Stimulated activated CD4-positive, alpha-beta T cell treated with anti-CD3 and anti-CD28 coated beads, Interleukin-1b, Interleukin-23, amount 100 ng/mL, for 1 hour (primary cell): ENCODE measurements at places on chromosomes 3 and 15.

- peak; percentile 47 for DNase-seq
These were observed at the start of gene MPI for GRCh38 chr15:74889883-74890664. Gene MPI, plus strand, starts transcription at chr15:74890042. Its CDS starts 32 bp downstream, at chr15:74890074.

GRCh38 chr3:44284949-44285348, 43.3 kb downstream of the TOPAZ1 start:
- DNase-seq, result no peak

- no peak for DNase-seq
These were observed 33.0 kb upstream of the AMOTL2 start for GRCh38 chr3:134407239-134407625.

DNA sequence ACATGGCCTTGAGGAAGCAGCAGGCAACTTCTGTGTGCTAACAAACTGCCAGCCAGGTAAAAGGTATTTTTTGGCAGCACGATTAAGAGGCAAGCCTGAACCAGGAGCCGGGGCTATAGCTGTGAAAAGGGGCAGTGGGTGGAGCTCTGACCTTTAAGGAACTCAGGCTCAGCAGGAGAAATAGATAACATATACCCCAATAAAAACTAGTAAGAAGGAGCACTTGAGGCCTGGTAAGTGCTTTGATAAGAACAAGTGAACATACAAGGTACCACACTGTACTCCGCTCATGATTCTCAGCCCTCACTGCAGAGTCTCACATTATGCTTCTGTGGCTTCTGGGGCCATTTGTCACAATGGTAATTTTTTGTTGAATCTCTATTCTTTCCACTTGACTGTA, 5.4 kb downstream of the FYCO1 start:
- no peak for DNase-seq

DNA sequence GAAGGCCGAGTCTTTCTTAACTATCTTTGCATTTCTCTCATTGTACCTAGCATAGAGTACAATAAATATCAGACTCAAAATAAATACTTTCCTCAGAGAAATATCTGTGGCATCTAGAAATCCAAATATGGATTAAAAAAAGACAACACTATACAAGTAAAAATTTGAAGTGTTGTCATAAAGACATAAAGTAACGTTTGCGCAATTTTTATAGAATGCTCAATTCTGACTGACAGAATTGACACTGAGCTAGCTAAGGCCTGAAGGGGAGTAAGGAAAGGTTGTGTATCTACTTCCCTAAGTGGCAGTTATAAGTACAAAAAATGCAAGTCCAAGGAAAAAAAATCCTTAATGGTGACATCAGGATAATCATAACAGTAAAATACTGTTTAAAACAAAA, 1.1 kb downstream of the SEC11A start:
- DNase-seq, result no peak

- no peak for DNase-seq
These were observed 46.7 kb upstream of the PYDC2 start for GRCh38 chr3:191414286-191414685.

GRCh38 chr3:164351131-164351530, 727.2 kb downstream of the SI start:
- DNase-seq, result no peak

DNA sequence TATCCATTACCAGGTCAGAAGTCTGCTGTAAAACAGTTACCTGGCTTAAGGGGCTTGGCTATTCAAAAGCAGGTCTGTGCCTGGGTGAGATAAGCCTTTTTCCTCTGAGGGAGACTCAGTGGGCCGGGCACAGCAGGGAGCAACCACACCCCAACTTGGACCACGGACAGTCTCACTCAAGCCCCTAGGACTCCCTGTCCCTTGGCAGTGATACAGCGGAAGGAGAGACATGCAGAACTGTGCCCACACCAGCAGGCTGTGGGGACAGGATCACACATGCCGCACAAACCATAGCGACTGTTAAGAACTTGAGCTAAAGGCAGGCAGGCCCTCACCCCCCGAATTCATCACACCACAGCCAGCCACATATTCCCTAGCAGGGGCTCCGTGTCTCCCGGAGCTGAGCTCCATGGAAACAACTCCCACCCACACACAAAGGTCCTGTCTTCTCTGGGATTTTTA, 2.8 kb upstream of the GP5 start:
- no peak for DNase-seq

- DNase-seq, result no peak
These were observed 1010.8 kb downstream of the FHIT start for GRCh38 chr3:60240492-60240891.

- no peak for DNase-seq
These were observed 9.5 kb upstream of the LTK start for GRCh38 chr15:41523097-41523496.

- DNase-seq, result peak; percentile 71
These were observed 308.4 kb downstream of the RPLP1 start for GRCh38 chr15:69760890-69761568.

DNA sequence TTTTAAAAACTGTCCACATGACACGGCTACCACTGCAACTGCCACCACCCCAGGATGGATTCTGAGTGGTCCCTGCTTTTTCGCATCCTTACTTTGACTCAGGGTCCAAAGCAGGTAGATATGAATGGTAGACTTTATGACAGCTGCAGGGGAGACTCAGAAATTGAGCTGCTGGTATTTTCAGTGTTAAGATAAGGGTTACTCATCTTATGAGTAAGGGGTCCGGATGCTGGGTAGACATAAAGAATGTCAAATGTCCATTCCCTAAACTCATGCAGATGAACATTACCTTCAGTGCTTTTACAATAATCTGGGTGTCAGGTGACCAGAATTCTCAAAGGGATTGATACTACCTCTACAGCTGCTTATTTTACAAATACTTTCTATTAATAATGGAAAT, 25.9 kb upstream of the BBX start:
- no peak for DNase-seq

DNA sequence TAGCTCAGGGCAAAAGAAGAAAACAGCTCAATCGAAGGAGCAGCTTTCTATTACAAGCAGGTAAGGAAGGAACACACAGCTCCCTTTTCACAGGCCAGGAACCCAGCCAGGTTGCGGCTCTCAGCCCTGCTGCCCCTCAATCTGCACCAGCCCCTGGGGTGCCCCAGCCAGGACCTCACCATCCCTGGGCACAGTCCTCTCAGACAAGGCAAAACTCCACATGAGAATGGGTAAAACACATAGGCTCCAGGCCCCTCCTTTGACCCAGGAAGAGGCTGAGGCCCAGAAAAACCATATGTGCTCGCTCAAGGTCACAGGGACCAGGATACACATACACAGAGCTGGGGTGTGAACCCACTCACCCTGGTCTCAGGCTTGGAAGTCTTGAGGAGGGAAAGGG, 178.7 kb upstream of the TLE3 start:
- DNase-seq, result no peak

DNA sequence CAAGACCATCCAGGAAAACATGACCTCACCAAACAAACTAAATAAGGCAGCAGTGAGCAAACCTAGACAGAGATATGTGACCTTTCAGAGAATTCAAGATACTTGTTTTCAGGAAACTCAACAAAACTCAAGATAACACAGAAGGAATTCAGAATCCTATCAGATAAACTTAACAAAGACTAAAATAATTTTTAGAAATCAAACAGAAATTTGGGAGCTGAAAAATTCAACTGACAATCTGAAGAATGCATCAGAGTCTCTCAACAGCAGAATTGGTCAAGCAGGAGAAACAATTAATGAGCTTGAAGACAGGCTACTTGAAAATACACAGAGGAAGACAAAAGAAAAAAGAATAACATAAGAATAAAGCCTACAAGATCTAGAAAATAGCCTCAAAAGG, 55.6 kb downstream of the MYO9A start:
- no peak for DNase-seq

GRCh38 chr15:78083687-78084448, 6.4 kb upstream of the TBC1D2B start:
- DNase-seq, result no peak

GRCh38 chr3:22322861-22323260, 571.9 kb upstream of the ZNF385D start:
- no peak for DNase-seq

- DNase-seq, result no peak
These were observed 1.2 kb downstream of the KNL1 start for GRCh38 chr15:40595219-40595618.

DNA sequence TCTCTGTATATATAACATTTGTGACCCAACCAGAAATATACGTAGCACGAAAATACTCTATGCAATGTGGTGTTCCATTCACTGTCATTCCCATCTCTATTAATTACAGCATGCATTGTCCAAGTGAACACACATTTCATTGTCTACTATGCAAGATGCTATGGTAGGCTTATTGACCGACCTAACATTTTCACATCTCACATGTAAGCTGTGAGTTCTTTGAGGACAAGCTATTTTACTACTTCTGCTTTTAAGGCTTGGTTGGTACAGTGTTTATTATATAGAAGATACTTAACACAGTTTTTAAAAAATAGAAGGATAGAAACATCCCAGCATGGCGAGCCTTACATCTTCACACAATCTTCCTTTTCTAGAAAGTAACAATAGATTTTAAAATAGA, 164.4 kb downstream of the KLHL25 start:
- no peak for DNase-seq

- DNase-seq, result no peak
These were observed 36.9 kb upstream of the TF start for GRCh38 chr3:133709139-133709750.

DNA sequence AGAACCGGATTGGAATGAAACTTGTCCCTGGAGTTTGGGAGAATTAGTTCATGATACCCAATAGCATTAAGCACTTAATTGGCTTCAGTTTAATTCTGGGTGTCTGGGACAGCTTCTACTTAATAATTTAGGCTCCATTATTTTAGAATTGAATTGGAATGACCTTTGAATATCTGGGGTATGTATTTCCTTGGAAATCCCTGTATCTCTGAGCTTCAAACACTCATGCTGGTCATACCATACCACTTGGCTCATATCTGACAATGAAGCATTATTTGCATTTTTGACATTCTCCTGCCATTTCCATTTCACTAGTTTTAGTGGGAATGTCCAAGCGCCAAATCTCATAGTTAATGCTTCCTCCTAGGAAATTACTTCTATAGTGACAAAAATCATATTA, 393.1 kb downstream of the DIPK2A start:
- no peak for DNase-seq

DNA sequence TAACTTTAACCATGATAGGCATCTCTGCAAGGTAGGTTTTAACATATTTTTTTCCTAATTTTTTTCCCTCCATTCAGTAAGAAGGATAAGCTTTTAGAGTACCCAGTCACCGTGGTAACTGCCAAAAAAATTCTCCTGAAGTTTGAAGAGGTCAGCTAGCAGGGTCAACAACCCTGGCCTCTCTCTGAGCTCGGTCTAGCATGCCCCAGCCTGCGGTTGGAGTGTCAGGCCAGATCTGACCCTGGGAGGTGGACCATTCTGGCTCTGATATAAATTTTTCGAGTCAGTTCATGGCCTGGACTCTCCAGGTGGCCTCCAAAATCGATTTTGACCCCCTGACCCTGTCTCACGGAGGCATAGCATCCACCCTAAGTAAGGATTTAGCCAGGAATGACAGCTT, 29.7 kb downstream of the SOX2 start:
- DNase-seq, result no peak

DNA sequence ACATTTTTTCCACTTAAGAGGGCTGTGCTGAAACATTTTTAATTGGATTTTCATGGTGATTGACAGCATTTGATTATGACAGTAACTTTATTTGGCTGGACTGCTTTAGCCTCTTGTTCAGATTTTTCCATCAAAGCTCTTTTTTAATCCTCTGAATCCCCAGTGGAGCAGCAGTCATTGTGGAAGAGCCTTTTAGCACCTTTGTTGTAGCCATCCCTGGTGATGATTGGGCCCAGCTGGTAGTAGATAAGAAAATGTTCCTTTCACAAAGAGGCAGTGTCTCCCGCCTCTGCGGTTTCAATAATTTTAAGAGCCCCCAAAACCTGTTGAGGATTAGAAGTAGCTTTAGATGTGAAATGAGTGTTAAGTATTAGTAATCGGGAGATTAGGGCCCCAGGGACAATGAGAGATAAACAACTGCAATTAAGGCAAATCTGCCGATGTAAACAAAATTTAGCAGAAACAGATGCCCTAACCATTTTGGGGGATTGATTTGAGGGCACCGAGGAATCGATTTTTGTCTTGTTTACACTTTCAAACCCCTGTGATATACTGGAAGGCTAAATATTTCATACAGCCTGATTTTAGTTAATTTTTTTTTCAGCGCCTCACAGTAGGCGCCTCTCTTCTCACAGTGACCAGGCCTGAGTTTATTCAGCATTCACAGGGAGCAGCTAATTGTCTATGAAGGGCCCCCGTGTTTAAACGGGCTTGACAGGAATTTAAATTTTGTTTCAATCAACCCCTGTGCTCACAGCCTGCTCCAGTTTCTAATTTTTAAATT, 43.2 kb upstream of the SKOR1 start:
- no peak for DNase-seq

DNA sequence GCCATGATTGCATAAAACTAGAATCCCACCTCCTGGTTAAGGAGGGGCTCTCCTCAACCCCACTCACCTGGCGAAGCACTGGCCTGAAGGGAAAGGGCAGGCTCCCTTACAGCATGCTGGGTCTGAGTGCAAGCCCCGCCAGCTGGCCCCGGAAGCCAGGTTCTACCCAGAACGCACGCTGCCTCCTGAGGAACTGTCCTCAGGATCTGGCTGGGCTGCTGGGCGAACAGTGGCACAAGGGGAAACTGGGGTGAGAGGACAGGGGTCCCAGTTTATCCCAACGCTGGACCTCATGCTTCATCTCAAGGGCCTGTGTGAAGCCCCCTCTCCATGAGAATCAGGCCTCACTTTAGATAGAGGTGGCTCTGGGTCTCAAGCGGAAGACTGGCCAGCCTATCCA, 47.5 kb downstream of the NUP210 start:
- DNase-seq, result no peak

DNA sequence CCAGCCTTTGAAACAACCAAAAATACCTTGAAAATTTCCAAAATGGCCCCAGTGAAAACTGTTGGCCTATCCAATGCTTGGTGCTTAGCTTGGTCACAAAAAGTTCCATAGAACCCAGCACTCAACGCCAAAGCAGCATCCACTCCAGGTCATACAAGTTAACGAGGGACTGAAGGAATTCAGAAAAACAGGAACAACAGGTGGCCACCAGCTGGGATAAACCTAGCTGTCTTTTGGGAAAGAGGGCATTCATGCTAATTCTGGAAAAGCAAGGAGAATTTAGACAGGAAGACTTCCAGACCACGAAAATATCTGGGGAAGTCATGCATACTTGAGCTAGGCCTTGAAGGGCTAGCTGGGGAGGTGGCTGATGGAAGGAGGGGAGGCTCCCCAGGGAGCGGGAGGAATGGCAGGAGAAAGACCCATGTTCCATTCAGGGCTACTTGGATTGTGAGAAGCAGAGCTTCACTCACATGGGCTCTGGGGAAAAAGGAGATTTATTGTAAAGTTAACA, 28.6 kb downstream of the COLQ start:
- DNase-seq, result no peak

DNA sequence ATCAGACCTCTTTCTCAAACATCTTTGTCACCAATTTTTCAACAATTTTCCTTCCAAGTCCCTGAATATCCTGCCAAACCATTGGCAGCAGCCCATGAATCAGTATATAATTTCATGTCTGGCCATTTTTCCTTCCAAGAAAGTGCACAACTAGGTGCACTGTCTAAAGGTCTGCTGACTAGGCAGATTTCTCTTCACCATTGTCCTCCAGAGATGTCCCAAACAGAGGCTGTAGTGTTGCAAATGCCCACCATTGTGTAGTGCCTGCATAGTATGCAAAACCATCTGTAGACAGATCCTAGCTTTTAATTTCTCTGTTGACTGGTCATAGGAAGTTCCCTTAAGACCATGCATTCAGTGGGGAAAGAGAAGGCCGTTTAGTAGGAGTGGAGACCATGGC, 25.0 kb upstream of the GOLGA6L2 start:
- DNase-seq, result no peak
